Activated naive CD8-positive, alpha-beta T cell treated with anti-CD3 and anti-CD28 coated beads for 36 hours (primary cell): ENCODE measurements at places on chromosomes 5 and 9.

GRCh38 chr5:44321144-44321725, 68.0 kb downstream of the FGF10 start:
- DNase-seq = no peak

DNA sequence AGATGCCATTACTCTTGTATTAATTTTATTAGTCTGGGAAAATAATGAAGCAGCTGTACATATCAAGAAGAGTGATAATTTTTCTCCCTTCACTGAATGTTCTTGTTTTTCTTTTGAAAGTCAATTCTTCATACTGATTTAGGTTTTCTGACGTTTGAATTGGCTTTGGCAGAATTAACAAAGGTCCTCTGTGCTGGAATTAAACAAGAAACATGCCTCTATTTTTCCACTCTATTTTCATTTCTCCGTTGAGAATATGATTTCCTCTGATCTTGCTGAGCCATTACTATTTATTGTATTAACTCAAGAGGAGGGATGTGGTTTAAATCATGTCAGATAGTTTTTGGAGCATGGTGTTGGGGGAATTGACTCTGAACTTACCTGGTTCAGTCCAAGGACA, 42.3 kb downstream of the ANKDD1B start:
- no peak for DNase-seq

GRCh38 chr9:27340961-27341511, 44.1 kb upstream of the EQTN start:
- no peak for DNase-seq

- no peak for DNase-seq
Measured at GRCh38 chr9:38029915-38030638, 39.0 kb downstream of the SHB start.

- DNase-seq = no peak
Measured at GRCh38 chr9:84827216-84827765, 157.8 kb downstream of the NTRK2 start.

GRCh38 chr5:142295960-142296860, 28.6 kb downstream of the SPRY4 start:
- no peak for DNase-seq

- DNase-seq = no peak
Measured at GRCh38 chr5:83084336-83084735, 7.0 kb downstream of the XRCC4 start.

DNA sequence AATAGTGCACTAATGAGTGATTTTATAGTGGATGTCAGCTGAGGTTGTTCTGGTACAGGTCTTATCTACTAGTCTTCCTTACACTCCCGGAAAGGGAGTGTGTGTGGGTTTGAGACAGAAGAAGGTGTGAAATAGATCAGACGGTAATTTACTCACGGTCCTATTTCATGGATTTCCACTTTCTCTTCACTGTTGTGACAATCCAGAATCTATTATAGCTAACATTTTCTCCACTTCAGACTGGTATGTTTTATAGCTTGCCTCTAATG, 7.0 kb upstream of the C9 start:
- DNase-seq = no peak

GRCh38 chr9:95413793-95414192, 96.3 kb upstream of the FANCC start:
- DNase-seq = no peak

DNA sequence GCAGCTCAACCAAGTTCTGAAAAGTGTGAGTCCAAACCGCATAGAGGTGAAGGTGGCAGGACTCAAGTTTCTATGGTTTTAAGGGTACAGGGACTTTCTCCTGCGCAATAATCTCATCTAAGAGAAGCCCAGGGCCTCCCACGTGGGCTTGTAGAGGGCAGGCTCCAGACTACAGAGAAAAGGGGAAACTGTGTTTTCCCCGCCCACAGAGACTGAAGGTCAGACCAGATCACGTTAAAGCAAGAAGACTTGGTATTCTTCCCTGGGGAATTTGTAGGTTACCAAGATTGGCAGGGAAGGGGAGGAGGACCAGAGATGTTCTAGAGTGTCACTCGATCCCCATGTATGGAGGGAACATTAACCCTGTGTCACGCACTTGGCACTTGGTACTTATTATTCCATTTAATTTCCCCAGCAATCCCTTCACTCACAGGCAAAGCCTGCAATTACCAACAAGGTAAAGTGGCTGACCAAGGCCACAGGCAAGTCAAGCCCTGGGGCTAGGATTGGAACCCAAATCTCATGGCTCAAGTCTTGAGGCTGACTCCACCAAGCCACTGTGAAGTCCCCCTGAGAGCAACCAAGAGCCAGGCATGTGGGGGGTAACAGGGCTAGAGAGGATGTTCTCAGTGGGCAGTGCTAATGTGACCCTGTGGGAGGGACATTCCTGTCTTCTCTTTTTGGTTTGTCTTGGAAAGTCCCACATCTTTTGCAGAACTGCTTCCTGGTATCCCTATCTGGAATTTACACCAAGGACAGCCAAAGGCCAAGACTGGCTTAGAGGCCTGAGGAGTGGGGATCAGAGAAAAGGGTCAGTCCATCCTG, 18.3 kb upstream of the NEK6 start:
- DNase-seq = peak; percentile 33

- DNase-seq = no peak
Measured at GRCh38 chr5:55441107-55441771, 93.5 kb downstream of the PLPP1 start.

GRCh38 chr9:28121366-28121765, 548.1 kb upstream of the C9orf72 start:
- DNase-seq = no peak

GRCh38 chr9:93219692-93220091, 35.8 kb downstream of the WNK2 start:
- no peak for DNase-seq

GRCh38 chr9:92294297-92294676, 790 bp upstream of the IARS1 start:
- peak; percentile 14 for DNase-seq

- no peak for DNase-seq
Measured at GRCh38 chr5:74919041-74919440, 52.9 kb upstream of the FAM169A start.

- DNase-seq = no peak
Measured at GRCh38 chr5:89308606-89309040, 425.6 kb upstream of the MEF2C start.

- DNase-seq = peak; percentile 67
Measured at GRCh38 chr9:114898741-114899140, 31.6 kb downstream of the TNFSF8 start.

GRCh38 chr5:157204765-157205164, 24.1 kb downstream of the ITK start:
- DNase-seq = no peak

- DNase-seq = peak; percentile 3
Measured at GRCh38 chr5:177552839-177553455, 1.4 kb downstream of the FAM193B start.

DNA sequence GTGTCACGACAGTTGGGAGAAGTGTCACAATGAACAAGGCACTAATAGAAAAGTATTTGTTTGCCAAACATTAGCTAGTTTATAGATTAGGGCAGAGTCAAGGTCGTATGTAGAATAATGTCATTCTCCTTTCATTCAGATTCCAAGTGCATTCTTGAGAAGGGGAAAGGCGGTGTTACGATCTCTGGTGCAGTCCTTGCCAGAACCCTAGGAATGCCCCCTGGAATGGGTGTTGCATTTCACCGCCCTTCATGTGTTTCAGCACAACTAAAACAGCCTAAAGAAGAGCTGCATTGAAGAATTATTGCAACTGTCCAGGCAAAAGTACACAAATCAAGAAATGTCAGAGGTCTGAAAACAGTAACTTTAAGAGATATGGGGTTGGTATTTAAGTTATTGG, 721.0 kb upstream of the WWC1 start:
- DNase-seq = no peak

DNA sequence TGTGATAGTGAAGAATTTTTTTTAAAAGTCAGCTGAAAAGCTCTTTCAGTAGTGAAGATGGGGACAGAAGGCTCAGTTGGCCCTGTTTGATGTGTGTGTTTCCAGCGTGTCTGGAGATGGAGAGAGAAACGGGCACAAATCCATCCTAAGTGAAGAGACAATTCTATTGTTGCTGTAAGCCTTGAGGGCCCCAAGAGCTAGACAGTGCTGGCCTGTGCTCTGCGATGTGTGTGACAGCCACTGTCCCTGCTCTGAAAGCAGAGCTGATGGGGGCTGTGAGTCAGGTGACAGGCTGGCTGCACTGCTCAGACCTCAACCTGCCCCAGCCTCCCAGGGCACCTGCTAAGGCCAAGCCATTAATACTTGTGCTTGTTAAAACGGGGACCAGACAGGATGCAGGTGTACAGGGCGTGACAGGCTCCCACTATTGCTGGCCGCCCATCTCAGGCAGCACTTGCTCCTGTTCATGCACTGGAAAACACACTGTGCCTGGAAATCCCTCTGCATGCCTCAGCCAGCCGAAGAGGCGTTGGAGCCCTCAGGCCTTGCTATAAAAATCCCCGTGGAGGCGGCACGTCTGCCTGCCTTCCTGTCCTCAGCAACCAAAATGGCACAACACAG, 44.6 kb upstream of the SEMA4D start:
- no peak for DNase-seq

GRCh38 chr5:171524466-171524865, 105.0 kb downstream of the FGF18 start:
- DNase-seq = no peak

GRCh38 chr5:337563-338130, 16.1 kb downstream of the AHRR start:
- DNase-seq = no peak

DNA sequence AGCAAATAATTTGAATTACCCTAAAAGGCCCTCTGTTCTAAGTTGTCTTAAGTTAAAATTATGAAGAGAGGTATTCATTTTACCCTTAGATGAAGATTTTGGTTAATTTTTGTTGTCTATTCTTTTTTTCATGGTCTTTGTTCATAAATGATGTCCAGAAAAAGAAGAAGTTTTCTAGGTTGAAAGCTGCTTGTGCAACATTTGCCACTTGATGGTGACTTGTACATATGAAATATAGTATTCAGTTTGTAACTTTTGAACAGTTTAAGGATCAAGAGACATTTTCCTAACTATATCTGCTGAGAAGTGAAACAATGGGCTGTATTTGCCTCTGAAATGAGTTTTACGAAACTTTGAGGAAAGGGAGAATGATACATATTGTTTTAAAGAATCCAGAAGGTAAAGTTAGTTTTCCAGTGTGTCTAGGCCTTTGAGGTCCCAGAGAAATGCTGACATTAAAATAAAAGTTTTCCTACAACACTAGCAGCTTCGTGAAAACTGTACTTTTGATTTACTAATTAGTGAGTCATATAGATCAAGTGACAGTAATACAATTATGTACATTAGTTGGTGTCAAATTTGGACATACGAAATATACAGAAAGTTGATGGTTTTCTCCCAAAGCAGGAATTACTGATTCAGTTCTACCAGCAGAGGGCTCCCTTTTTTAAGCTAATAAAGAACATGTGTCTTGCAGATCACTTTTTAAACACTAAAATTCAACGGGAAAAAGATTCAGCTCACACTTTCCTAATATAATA, 70.5 kb downstream of the PIK3R1 start:
- DNase-seq = no peak

GRCh38 chr9:110241858-110242321, 14.4 kb downstream of the TXN start:
- no peak for DNase-seq
